ENCODE measurements at places on chromosomes 7 and 10. TPM values are rescaled to one million over a fixed set of nuclear protein-coding genes. Genes with fewer than 3 reads are reported as not detected.

The LDB1 gene
- total RNA-seq = 112 TPM

The TMEM196 gene
- total RNA-seq = not detected

The MEPCE gene
- 66.8 TPM for total RNA-seq

The KLF14 gene
- not detected for total RNA-seq

The TBATA gene
- total RNA-seq = not detected

The NUTM2D gene
- total RNA-seq = 1.6 TPM

The LIMK1 gene
- total RNA-seq = 13.2 TPM

The CPA4 gene
- not detected for total RNA-seq

DNA sequence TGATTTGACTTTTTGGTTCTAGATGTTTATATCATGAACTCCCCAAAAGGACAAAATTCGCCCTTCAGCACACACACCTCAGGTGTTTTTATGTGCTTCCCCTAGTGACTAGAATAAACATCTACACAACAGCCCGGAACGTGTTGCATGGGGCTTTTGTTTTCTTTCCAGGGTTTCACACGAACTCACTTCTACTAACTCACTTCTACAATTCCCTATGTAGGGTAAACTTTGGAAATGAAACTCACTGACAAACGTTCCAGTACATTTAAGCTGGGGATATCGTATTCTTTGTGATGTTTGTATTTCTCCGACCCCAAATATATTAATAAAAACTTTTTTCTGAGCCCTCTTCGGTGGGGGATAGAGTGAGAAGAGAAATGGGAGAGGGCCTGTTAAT is 1.4 kb downstream of the TRA2A start:
- H3K4me1 ChIP-seq = peaks cover 43% of the 10 kb centered on the region
- H3K27me3 ChIP-seq = no peaks in the 10 kb centered on the region
- peak overlapping the region; percentile 99 for H3K4me3 ChIP-seq

- no peak overlapping the region for H3K4me3 ChIP-seq
- peaks cover 21% of the 10 kb centered on the region for H3K27me3 ChIP-seq
- DNase-seq = no peak
- H3K27ac ChIP-seq = no peak overlapping the region
Measured at GRCh38 chr10:124003481-124003870, 89.9 kb downstream of the CHST15 start.

DNA sequence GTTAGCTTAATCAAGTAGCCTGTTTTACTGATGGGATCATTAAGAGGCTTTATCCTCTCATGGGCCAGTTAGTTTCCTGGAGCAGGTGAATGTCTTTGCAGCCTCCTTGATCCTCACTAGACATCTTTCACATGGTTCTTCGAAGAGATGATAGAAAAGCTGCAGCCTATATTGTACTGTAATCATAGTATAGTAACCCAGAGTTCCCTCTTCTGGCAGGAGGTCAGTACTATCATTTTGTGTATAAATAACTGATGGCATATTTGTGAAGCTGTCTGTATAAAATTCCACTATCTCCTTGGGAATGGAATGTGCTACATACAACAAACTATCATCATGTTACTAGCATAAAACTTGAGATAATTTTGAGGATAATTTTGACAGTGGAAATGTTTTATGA is 123.8 kb upstream of the PRPS1L1 start:
- no peaks in the 10 kb centered on the region for H3K36me3 ChIP-seq
- H3K4me1 ChIP-seq = no peaks in the 10 kb centered on the region
- no peak overlapping the region for H3K27ac ChIP-seq
- no peak overlapping the region for H3K4me3 ChIP-seq
- no peak for DNase-seq

GRCh38 chr10:83373671-83374070 is 765.6 kb upstream of the GHITM start:
- DNase-seq = no peak
- no peaks in the 10 kb centered on the region for H3K4me1 ChIP-seq
- H3K36me3 ChIP-seq = no peaks in the 10 kb centered on the region
- H3K27ac ChIP-seq = no peak overlapping the region

- DNase-seq = peak; percentile 27
- no peaks in the 10 kb centered on the region for H3K36me3 ChIP-seq
- H3K4me1 ChIP-seq = no peaks in the 10 kb centered on the region
- H3K27me3 ChIP-seq = peaks cover 5% of the 10 kb centered on the region
- H3K4me3 ChIP-seq = no peak overlapping the region
Measured at GRCh38 chr7:158394936-158395335, 192.7 kb downstream of the PTPRN2 start.

DNA sequence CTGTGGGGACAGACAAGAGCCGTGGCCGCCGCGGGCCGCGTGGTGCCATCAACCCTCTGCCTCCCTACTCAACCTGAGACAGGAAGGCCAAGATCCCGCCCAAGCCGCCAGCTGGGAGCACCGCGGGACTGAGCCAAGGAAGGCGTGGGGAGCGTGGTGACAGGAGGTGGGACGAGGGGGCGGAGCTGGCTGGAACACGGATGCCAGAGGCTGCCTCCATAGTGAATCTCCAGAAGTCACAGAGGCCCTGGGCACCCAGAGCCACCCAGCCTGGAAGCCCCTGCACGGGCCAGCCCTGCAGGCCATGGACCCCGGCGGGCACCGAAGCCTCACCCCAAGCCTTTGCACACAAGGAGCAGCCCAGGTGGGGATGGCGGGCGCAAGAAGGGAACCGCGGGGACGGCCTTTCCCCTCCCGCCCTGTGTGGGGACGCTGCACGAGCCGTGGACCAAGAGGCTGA is 18.1 kb upstream of the DPYSL4 start:
- H3K4me1 ChIP-seq = peaks cover 13% of the 10 kb centered on the region
- H3K27ac ChIP-seq = no peak overlapping the region
- no peak for DNase-seq
- H3K36me3 ChIP-seq = peaks cover 3% of the 10 kb centered on the region
- no peak overlapping the region for H3K4me3 ChIP-seq

DNA sequence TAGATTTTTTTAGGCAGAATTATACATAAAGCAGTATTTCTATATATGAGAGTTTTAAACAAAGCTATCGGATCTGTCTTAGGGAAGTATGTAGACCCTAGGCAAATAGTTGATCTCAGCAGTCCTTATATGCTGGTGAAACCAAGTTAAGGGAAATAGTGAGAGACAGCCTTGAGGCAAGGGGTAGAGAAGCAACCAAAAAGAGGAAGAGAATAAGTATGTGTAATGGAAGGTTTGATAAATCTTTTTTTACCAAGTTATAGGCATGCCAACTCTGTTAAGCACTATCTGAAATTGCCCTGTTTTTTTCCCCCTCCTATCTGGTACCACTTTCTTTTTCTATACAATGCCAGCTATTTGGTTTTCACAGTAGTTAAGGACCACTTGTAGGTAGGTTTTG is 19.9 kb downstream of the SPAG6 start:
- no peak for DNase-seq
- no peaks in the 10 kb centered on the region for H3K4me1 ChIP-seq
- H3K27me3 ChIP-seq = peaks cover 5% of the 10 kb centered on the region

DNA sequence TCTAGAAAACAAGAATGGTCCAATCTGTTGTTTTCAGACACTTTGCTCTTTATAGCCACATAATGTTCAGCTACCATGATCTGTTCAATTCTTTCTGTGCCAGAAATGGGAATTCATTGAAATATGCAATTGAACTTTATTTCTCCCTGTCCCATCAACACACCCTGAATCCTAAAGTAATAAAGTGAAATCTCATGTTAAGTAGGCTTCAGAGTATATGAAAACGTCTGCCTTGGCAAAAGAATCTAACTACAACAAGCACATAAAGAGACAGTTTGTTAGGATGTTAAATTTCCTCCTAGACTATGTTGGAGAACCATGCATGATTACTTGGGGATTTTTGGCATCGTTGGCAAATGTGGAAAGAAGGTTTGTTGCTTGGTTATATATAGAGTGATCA is 722.7 kb downstream of the XPNPEP1 start:
- H3K4me3 ChIP-seq = no peak overlapping the region
- no peak overlapping the region for H3K27ac ChIP-seq
- no peak for DNase-seq
- H3K27me3 ChIP-seq = no peaks in the 10 kb centered on the region
- H3K36me3 ChIP-seq = no peaks in the 10 kb centered on the region

GRCh38 chr10:116836083-116836482 is 13.2 kb upstream of the ENO4 start:
- H3K27ac ChIP-seq = no peak overlapping the region
- no peak for DNase-seq
- H3K27me3 ChIP-seq = peaks cover 16% of the 10 kb centered on the region
- H3K36me3 ChIP-seq = no peaks in the 10 kb centered on the region
- no peak overlapping the region for H3K4me3 ChIP-seq
- H3K4me1 ChIP-seq = no peaks in the 10 kb centered on the region

DNA sequence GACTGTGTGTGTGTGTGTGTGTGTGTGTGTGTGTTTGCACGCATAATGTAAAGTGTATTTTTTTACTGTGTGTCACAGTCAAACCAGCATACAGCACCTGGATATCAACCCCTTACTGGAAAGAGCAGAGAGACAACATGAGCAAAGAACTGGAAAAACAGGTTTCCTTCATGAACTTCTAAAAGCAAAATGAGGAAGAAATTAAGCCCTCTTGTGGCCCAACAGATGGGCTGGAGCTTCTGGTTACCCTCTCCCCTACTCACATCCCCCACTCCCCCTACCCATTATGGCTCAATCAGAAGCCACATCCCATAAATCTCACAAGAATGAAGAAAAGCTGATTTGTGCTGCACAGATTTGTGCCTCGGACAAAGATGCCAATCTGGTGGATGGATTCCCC is 36.2 kb downstream of the PDE1C start:
- H3K36me3 ChIP-seq = no peaks in the 10 kb centered on the region
- H3K27ac ChIP-seq = no peak overlapping the region
- DNase-seq = no peak

GRCh38 chr7:134702366-134703240 is 56.0 kb downstream of the BPGM start:
- H3K4me1 ChIP-seq = no peaks in the 10 kb centered on the region
- H3K4me3 ChIP-seq = no peak overlapping the region
- no peaks in the 10 kb centered on the region for H3K36me3 ChIP-seq
- no peak for DNase-seq
- H3K27me3 ChIP-seq = peaks cover 10% of the 10 kb centered on the region

DNA sequence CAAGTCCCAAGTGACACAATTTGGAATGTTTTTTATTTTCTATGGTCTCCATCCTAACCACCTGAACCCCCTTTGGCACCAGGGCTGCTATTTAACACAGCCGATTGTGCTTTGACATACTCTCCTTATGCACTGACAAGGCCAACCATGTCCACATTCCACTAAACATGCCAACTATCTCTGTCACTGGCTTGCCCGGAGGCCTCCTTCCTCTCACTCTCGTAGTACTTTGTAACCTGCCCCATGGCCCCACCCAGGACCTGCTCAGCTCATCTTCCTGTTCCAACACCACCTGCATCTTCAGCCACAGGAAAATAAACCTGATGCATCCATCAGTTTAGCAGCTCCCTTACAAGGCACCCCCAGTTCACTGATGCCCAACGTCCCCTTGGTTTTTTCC is 63.1 kb downstream of the GPAM start:
- no peak for DNase-seq
- H3K27ac ChIP-seq = no peak overlapping the region
- peaks cover 2% of the 10 kb centered on the region for H3K4me1 ChIP-seq
- H3K4me3 ChIP-seq = no peak overlapping the region

DNA sequence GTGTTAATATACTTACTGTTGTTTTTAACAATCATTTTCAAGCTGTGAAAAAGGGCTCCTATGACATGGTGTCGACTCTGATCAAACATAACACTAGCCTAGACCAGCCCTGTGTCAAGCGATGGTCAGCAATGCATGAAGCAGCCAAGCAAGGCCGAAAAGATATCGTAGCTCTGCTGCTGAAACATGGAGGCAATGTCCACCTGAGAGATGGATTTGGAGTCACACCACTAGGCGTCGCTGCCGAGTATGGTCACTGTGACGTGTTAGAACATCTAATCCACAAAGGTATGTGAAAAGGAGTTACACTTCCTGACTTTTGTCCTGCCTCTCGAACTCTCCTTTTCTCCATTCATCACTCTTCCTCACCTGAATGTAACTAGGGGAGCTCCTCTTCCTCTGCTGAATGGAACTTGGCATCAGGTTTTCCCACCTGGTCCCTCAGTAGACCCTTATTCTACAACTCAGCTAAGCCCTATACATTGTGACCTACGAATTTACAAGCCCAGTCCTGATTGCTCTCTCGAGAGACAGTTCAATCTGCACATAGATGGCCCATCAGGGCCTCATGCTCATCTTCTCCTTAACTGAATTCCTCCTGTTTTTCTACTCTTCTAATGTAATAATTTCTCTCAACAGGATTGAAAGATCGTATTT is 23.0 kb downstream of the ASB15 start:
- peaks cover 2% of the 10 kb centered on the region for H3K36me3 ChIP-seq
- H3K4me1 ChIP-seq = peaks cover 5% of the 10 kb centered on the region
- peaks cover 17% of the 10 kb centered on the region for H3K27me3 ChIP-seq
- no peak overlapping the region for H3K4me3 ChIP-seq

DNA sequence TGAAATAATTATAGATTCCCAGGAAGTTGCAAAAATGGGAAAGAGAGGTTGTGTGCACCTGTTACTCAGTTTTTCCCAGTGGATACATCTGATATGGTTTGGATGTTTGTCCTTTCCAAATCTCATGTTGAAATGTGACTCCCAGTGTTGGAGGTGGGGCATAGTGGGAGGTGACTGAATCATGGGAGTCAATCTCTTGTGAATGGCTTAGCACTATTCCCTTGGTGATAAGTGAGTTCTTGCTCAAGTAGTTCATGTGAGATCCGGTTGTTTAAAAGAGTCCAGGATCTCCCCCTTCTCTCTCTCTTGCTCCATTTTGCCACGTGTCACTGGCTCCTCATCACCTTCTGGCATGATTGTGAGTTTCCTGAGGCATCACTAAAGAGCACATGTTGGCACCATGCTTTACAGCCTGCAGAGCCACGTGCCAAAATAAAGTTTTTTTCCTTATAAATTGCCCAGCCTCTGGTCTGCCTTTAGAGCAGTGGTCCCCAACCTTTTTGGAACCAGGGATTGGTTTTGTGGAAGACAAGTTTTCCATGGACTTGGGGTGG is 149.2 kb downstream of the RAMP3 start:
- H3K27me3 ChIP-seq = peaks cover 12% of the 10 kb centered on the region
- no peak overlapping the region for H3K27ac ChIP-seq
- no peak overlapping the region for H3K4me3 ChIP-seq
- H3K4me1 ChIP-seq = no peaks in the 10 kb centered on the region
- DNase-seq = no peak
- peaks cover 2% of the 10 kb centered on the region for H3K36me3 ChIP-seq

Measured in T-helper 17 cell (primary cell).